ENCODE measurements at places on chromosomes 1 and 21.
A peak's percentile ranks its signal among the peaks of the same experiment; 100 is the strongest.

DNA sequence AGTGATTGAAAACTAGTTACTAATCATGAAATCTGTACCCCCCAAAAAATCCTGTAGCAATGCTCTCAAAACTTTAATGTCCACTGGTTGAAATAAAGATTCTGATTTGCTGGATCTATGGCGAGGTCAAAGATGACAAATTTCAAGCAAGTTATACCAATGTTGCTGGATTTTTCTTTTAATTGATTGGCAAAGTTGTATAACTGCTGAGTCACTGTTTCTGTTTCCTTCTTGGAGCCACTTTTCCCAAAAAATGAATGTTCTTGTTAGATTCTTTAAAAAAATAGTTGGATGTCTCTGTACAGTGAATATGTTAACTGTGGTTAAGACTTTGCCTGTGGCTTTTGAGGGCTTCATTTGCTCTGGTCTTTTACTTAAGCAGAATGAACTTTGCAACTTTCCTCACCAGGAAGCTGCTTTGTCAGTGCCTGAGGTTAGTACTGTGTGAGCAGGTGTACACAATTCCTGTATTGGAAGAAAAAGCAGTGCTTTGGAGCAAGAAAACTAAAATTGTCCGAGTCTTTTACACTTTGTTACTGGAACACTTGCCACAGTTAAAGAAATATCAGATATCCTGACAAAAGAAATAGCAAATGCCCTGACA lies 1211.9 kb downstream of the MRPL39 start:
- DNase-seq: no peak

DNA sequence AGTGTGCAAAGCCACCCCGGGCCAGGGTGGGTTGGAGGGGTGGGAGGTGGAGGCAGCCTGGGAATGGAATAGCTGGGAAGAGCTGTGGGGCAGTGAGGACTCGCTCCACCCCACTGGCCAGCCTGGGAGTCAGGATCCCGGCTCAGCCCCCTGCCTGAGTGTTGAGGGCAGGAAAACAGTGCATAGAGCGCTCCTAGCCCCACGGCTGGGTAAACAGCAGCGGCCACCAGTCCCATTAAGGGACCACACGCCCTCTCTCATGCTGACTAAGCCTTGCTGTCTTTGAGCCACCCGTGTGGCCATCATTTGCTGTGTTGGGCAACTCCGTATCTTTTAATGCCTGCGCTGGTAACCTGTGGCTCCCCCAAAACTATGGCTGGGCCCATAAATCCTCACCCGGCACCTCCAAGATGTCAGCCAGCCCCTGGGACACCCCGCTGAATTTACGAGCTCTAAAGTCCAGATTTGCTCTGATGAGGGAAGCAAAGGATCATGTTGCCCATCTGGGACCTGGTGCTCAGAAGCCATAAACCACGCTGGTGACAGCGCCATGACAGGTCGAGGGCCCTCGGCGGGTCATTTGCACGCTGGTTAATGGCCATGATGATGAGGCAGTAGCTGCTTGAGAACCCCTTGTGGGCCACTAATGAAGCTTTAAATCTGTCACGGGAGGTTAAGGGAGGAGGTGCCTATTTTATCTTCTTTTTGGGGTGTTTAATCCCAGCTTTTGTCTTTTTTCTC lies 34.9 kb downstream of the SYF2 start:
- no peak for DNase-seq

DNA sequence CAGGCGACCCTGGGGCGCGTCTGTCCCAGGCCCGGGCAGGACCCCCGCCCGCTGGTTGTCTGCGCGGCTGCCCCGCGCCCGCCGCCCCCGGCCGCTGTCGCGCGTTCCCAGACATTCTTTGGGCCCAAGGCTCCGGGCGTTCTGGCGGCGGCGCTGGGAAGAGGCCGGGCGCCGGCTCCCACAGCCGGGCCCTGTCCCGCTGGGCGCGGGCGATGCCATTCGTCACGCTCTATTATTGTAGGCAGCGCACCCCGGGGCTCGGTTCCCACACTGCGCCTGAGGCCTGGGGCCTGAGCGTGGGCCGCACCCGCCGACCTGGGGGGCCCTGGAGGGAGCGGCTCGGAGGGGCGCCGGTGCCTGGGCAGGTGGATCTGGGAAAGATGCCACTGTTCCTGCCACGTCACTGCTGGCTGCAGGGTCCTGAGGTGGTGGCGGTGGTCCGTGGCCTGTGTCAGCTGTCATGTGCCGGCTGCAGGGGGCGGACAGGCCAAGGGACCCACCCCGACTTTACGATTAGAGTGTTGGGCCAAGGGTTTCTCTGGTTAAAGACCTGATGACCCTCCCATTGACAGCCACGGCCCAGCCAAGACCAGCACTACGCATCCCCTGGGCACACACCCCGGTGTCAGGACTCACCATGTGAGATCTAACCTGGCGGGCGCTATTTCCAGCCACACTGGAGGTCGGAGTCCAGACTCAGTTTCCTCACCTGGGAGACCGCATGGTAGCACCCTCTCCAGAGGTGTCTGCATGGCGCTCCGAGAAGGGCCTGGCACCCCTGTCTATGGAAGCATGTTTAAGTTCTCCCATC lies 55.1 kb upstream of the ADARB1 start:
- peak; percentile 60 for DNase-seq

DNA sequence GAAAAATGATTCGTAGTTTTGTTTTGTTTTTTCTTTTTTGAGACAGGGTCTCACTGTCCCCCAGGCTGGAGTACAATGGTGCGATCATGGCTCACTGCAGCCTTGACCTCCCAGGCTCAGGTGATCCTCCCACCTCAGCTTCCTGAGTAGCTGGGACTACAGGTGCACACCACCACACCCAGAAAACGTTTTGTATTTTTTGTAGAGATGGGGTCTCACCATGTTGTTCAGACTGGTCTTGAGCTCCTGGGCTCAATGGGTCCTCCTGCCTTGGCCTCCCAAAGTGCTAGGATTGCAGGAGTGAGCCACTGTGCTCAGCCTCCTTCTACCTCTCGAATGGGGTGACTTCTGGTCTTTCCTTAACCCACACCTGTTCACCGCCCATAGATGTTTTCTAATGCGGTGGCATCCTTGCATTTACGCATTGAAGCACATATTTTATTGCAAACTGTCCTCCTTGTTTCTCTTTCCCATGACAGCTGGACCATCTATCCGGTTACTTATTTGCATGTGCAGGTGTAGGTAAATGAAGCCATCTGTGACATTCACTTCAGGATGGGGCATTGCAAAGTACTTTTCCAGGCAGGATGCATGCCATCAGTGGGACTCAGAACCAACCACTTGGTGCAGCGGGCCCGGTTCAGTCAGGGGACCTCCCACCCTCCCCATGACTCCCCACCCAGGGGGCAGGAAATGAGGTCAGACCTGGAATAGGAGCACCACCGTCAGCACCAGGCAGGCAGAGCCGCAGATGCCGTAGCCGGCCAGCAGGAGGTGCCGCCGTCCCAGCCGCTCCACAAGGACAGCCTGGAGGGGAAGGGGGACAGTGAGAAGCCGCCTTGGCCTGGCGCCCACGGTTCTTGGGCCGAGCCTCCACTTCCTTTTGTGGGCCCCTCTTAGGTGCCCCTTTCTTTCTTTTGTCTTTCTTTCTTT lies 16.5 kb downstream of the SLC2A7 start:
- no peak for DNase-seq

GRCh38 chr1:181014477-181015250 lies 8.0 kb downstream of the STX6 start:
- DNase-seq: no peak

DNA sequence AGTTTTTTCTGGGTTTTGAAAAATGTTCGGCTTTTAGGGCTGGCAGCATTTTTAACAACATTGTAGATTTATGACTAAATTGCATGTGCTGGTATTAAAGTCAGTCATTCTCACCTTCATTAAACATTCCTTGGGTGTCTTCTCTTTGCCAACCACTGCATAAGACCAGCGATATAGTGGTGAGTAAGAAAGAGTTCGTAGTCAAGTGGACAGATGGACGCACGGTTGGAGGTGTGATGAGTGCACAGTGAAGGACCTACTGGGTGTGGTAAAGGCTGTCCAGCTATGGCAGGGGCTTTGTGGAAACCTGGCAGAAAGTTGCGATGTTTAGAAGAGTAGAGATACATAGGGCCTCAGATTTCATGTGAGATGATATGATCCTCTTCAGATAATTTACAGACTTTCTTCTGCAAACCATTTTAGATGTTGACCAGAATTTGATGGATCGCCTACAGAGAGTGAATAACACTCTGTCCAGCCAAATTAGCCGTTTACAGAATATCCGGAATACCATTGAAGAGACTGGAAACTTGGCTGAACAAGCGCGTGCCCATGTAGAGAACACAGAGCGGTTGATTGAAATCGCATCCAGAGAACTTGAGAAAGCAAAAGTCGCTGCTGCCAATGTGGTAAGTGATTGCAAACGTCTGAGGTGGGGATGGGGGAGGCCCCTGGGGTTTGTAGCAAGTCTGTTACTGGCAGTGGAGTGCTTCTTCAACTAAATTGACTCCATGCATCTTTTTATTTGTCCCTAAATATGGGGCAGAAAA lies 56.0 kb upstream of the LAMC2 start:
- no peak for DNase-seq

DNA sequence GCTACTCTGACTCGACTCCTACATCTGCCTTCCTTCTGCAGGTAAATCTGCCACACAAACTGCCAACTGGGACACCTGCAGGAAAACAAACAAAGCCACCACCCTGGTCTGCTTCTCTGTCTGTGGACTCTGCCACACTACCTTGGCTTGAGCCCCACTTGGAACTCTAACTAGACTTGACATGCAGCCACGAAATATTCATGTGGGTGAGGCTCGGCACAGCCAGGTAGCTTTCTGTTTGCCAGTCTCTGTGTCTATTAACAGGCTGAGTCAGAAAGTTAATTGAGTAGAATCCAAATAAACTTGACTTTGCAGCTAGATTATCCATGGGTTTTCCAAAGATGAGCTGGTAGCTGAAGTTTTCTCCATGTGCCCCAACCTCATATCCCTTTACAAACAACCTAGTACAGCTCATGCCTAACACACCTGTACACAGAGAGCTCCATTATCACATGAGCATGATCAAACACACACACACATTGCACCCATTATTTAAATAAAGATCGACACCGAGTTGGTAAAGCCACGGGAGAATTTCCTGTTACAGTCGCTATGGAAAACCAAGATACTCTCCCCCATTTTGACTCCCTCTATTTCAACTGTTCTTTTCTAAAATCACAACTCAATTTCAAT lies 808 bp downstream of the C1orf116 start:
- DNase-seq: no peak

GRCh38 chr1:54378874-54379554 lies 27.2 kb downstream of the SSBP3 start:
- no peak for DNase-seq

DNA sequence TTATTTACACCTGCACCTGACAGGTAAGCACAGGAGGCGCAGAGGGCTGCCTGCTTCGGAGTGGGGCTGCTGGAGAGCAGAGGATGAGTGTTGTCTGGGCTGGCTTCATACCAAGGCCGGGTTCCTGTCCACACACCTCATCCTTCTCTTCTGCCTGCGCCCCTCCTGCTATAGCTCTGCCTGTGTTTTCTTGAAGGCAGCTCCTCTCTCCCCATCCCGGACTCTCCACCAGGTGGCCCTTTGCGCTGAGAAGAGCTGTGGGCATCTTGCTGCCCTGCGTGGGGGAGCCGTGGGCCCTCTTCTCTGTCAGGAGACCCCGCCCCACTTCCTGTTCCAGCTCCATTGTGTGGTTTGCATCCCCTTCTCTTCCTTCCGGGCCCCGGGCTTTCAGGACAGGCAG lies 35.0 kb downstream of the ARHGEF10L start:
- no peak for DNase-seq

- DNase-seq: no peak
Observed at GRCh38 chr1:25111706-25112105, 120.6 kb downstream of the SYF2 start.

DNA sequence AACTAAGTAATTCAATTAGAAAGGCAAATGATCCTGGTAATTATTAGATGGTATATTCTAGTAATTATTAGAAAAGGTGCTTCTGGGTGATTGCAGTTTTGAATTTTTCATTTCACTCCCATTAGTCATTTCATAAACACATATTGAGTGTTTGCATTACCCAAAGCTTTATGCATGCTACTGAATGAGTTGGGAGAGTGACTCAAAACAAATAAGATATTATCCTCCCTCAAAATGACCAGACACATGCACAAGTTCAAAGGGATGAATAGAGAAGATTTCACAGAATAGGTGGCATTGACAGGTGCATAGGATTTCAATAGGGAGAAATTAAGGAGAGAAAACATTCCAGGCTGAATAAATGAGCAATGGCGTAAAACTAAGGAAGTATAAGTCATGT lies 84.7 kb downstream of the PHTF1 start:
- no peak for DNase-seq

- no peak for DNase-seq
Observed at GRCh38 chr1:234936612-234937389, 191.8 kb downstream of the TOMM20 start.

DNA sequence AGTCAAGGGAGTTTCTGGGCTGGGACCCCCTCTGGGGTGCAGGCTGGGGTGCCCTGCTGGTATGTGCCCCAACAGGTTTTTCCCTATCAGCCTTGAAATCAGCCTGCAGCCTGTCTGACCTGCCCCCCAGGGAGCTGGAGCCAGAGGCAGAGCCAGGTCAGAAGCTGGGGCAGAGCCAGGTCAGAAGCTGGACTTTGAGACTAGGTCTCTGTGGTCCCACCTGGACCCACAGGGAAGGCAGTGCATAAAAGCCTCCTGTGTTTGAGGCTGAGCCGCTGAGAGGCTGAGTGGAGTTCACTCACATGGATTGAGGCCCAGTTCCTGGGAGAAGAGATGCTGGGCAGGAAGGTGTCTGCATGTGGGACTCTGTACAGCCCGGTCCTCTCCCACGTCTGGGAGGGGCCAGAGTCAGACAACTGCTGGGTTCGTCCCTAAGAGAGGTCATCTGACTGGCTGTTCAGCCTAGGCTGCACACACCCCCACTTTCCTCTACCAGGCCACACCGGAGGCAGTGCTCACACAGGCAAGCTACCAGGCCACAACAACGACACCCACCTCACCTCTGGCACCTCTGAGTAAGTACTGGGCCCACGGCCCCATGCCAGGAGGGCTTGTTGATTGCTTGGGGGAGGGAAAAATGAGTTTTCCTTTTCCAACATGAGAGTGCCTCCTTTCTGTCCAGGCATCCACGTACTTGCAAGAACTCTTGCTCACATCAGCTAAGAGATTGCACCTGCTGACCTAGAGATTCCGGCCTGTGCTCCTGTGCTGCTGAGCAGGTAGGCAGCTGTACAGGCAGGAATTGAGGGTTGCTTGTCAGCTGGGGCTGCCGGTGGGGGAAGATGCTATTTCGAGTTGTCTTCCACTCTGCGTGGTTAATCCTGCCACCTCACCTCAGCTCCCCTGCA lies at the start of gene ANXA9:
Gene ANXA9, plus strand, starts transcription at position 488 of the 908 bp plus-strand sequence. CDS start 814 bp downstream, outside the sequence.
- no peak for DNase-seq

- no peak for DNase-seq
Observed at GRCh38 chr1:151661751-151662150, 49.9 kb downstream of the SNX27 start.

- no peak for DNase-seq
Observed at GRCh38 chr1:156655151-156655903, 13.4 kb downstream of the BCAN start.

GRCh38 chr1:40122855-40123254 lies 25.8 kb upstream of the PPT1 start:
- DNase-seq: no peak

- DNase-seq: no peak
Observed at GRCh38 chr1:93905734-93906133, 3.5 kb downstream of the GCLM start.

- no peak for DNase-seq
Observed at GRCh38 chr1:92123868-92124267, 43.7 kb downstream of the BTBD8 start.

GRCh38 chr21:44874497-44875315 lies 1.2 kb upstream of the PTTG1IP start:
- no peak for DNase-seq

Measured in RWPE2 (cell line).